Activated naive CD8-positive, alpha-beta T cell treated with anti-CD3 and anti-CD28 coated beads for 36 hours (primary cell): ENCODE measurements at places on chromosomes 12 and 14.

GRCh38 chr12:88472248-88472647 is 108.0 kb downstream of the KITLG start:
- DNase-seq, result no peak

GRCh38 chr12:118350908-118351559 is 21.7 kb downstream of the TAOK3 start:
- DNase-seq, result no peak

- DNase-seq, result no peak
Measured at GRCh38 chr14:60637479-60638315, 11.6 kb downstream of the SIX1 start.

GRCh38 chr12:32322354-32322753 is 77.0 kb upstream of the FGD4 start:
- no peak for DNase-seq

GRCh38 chr12:130977046-130977742 is 23.5 kb downstream of the ADGRD1 start:
- DNase-seq, result no peak

DNA sequence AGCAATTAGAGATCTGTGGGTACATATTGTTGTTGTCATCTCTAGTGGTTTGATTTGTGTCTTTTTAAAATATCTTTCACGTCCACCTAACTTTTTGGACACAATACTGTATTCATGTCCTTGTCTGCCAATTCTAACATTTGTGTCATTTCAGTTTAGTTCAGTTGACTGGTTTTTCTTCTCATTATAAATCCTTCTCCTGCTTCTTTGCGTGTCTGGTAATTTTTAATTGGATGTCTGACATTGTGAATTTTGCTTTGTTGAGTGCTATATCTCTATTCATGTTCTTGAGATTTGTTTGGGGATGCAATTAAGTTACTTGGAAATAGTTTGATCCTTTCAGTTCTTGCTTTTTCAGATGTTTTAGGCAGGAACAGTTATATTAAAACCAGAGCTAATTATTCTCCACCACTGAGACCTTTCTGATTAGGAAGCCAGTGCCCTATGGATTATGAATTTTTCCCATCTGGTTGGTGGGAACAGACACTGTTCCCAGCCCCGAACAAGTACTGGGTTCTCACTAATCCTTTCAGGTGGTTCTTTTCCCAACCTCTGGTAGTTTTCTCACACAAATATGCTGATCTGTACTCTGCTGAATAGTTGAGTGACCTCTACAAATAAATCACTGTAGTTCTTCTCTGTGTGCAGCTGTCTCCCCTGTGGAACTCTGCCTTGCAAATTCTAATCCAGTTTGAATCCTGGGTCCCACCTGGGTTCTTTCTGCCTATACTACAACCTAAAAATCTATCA is 91.1 kb upstream of the DYNC1H1 start:
- DNase-seq, result no peak

- DNase-seq, result no peak
Measured at GRCh38 chr14:70804556-70805162, 4.7 kb downstream of the MAP3K9 start.

DNA sequence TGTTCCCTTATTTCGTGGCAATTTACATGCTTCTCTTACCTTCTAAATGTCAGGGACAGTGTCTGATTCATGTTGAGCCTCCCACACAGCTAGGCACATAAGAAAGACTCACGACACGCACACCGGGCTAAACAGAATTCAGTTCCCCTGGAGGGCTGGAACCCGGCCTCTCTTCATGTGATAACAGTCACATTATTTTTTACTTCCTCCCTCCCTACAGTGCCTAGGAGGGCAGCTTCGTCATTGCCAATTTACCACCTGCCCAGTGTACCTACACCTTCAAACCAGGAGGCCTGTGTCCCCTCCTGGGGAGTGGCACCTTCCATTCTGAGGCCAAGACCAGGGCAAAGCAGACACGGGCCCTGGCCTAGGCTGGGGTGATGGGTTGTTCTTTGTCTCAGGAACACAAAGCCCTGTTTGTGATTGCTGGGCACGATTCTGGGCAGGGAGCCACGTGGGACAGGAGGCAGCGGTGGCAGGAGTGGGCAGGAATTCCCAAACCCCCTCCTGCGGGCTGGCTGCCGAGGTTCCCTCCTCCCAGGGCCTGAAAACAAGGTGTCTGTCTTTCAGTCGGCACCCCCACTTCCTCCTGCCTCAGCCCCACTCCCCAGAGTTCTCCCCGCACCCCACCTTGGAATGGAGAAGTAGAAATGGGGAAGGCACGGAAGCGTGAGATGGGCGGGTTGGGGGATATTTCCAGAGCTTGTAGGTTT is 6.8 kb upstream of the RASAL1 start:
- no peak for DNase-seq

DNA sequence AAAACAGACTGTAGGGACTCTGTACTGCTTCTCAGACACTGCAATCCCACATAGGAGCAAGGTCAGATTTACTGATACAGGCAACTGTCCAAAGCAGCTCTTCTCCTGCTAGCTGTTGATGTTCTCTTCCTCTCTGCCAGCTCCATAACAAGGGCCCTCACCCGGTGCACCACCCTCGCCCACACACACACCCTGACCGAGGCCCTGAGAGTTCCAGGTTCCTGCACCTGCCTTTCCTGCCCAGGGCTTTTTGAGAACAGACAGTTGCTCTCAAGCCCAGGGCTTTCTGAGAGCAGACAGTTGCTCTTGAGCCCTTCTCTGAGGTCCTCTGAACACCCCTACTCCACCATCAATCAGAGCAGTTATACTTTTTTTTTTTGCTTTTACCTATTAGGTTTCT is 233.8 kb upstream of the GARIN6 start:
- DNase-seq, result no peak

- no peak for DNase-seq
Measured at GRCh38 chr12:70436836-70437235, 70.7 kb downstream of the KCNMB4 start.

- DNase-seq, result peak; percentile 8
Measured at GRCh38 chr14:77554207-77554606, 55.6 kb upstream of the ISM2 start.

DNA sequence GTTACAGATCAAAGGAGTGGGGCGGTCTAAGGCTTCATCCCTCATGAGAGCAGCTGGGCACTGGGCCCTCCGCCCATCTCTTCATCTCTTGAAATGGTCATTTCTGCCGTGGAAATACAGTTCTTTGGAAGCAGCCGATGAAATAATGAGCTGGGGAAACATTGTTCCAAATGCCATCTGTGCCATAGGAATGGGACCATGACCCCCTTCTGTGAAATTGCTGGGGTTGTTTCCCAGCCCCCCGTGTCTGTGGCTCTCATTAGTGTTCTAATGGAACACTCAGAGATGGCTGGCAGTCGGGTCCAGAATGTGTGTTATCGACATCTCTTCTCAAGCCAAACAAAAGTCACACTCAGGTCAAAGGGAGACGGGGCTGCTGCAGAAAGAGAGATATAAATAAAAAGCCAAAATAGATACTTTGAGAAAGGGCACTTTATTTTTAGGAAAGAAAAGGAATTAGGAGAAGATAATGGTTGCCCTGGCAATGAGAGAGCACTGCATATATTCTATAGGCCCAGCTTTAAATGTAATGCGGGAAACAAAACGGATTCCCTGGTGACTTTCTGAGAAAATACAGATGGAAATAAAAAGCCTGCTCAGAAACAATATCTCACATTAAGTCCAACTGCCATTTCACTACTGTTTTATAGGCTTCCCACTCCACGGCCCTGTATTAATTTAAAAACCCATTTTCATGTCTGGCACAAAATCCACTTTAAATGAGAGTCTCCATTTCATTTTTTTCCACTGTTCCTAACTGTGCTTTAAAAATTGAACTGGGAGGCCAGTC is 107.1 kb downstream of the TTC8 start:
- DNase-seq, result no peak

DNA sequence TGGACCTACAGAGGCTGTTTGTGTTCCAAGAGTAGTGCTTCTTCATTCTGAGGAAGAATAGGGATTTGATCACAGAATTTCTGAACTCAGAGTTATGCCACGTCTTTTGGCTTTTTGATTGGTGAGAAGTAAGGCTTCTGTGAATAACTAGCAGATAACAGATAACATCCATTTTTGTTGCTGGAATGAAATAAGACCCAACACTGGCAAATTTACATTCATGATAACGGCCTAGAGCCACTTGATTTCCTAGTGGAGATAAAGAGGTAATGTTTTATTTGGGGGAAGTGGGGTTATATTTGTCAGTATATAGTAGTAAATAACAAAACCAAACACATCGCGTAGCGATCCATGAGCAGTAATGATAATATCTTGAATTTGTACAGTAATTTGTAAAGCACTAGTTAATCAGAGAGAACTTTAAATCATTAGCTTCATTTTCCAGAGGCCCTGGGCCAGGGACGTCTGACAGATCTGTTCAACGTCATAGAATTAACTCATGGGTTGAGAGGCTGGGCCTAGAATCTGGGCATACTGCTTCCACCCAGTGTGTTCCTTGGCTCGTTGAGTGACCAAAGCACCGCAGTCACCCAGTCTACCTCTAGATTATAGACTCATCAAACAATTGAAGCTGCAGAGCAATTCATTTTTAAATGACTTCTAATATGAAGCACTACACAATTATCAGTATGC is 79.6 kb downstream of the HMGA2 start:
- DNase-seq, result no peak

GRCh38 chr14:59926534-59926933 is 6.6 kb downstream of the LRRC9 start:
- no peak for DNase-seq

GRCh38 chr14:38409071-38409705 is 153.3 kb upstream of the CLEC14A start:
- DNase-seq, result no peak

DNA sequence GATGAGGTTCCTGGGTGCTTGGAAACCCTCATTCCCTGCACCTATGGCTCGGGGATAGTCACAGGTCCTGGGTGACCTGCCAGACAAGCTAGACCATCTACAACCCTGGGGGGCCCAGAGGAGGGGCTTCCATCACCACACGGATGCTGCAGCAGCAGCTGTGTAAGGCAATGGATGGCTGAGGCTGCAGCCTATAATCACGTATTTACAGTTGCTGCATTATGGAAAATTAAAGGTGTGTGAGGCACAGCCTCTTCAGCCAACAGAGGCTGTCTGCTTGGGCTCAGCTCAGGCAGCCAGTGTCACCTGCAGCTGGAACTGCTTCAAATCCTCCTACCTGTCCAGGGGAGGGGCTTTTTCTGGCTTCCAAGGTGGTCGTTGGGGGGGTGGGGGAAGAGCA is 268.1 kb downstream of the CACNA1C start:
- DNase-seq, result no peak

DNA sequence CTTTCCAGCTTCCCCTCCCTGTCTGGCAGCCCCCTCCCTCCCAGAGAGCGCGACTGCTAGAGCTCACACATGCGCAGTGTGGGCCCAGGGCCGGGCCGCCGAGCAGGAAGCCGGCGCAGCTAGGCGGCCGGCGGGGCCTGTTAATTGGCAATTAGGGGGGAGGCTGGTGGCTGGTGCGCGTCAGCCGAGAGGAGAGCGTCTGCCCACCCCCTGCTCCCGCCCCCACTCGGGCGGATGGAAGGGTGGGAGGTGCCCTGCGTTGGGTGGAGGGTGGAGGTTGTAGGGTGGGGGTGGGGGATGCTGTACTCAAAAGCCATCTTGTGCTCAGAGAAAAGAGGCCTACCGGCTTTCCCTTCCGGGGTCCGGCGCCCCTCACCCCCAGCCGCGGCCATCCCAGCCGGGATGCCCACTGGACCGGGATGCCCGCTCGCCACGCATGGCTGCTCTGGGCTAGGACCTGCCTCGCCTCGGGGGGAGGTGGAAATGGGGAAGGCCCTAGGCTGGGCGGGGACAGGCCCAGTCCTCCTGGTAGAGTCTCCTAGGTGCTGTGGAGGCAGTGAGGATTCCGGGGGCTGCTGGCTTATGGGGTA is 9.2 kb downstream of the HOXC8 start:
- DNase-seq, result peak; percentile 82

DNA sequence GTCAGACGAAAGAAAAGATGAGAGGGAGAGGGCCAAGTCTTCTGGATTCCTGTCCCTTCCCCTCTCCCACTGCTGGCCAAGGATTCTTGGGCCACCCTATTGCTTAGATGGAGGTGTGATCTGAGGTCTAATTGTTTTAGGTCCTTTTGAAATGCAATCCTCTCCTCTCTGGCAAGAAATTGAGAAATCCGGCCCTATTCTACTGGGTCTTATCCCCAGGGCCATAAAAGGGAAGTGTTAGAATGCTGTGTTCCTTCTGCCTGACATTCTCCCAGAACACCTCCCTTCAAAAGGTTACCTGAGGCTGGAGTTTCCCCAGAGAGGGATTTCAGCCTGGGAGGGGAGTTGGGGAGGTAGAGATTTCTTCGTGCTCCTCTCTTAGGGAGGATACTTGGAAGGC is 4.4 kb downstream of the WNT5B start:
- no peak for DNase-seq

DNA sequence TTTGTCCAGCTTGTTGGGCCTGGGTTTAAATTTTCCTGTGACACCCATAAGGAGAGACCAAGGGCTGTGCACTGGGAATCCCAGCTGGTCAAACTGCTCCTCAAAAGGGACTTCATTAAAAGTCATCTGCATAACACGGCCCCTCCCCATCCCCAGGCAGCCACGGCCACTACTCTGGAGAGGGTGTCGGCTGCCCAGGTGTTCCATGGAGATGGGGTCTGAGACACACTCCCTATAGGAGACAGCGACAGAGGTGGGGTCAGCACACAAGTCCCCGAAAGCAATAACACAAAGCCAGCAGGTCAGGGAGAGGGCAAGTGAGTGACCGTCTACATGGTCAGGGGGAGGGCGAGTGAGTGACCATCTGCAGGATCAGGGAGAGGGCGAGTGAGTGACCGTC is 75.6 kb upstream of the BCL11B start:
- no peak for DNase-seq

GRCh38 chr12:58764100-58764953 is 156.0 kb downstream of the LRIG3 start:
- no peak for DNase-seq

- no peak for DNase-seq
Measured at GRCh38 chr14:61470261-61470960, 149.0 kb downstream of the PRKCH start.

DNA sequence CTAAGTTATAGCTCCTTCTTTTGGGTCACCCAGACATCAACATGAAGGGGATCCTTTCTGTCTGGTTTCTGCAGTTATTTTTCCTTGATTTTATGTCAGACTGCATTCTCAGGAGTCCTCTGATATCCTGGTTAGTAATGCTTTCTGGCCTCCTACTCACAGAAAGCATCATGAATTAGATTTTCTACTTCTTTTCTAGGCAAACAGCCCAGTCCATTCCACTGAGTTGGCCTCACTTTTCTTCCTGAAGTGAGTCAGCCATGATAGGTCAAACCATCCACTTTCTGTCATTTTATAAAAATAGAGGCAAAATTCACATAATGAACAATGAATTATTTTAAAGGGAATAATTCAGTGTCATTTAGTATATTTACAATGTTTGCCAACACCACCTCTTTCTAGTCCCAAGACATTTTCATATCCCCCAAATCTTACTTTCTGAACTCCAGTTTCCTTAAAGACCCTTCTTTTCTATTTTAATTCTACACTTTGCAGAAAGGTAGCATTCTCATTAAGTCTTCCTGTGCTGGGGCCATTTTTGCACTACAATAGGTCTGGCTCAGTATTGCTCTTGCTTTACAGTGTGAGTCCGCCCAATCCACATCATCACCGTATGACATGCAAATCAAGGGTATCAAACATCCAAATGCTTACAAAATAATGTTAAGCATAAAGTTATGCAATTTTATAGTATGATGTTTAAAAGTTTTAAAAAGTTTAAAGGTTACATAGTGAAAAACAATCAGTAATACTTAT is 95.1 kb downstream of the UNC79 start:
- no peak for DNase-seq

- peak; percentile 91 for DNase-seq
Measured at GRCh38 chr12:54358945-54359761, 5.1 kb downstream of the GPR84 start.

GRCh38 chr12:57726151-57726883 is 12.2 kb downstream of the AGAP2 start:
- DNase-seq, result peak; percentile 28
